ENCODE measurements at places on chromosomes 2 and 18. TPM values are rescaled to one million over a fixed set of nuclear protein-coding genes. Genes with fewer than 3 reads are reported as not detected.
A peak's percentile ranks its signal among the peaks of the same experiment; 100 is the strongest.

GRCh38 chr18:55003695-55004094, 44.4 kb upstream of the CCDC68 start:
- no peak for DNase-seq

- no peak for DNase-seq
Observed at GRCh38 chr18:41162191-41162590, 792.8 kb upstream of the PIK3C3 start.

- peak; percentile 46 for DNase-seq
Observed at GRCh38 chr2:224174990-224175389, 135.9 kb upstream of the SERPINE2 start.

DNA sequence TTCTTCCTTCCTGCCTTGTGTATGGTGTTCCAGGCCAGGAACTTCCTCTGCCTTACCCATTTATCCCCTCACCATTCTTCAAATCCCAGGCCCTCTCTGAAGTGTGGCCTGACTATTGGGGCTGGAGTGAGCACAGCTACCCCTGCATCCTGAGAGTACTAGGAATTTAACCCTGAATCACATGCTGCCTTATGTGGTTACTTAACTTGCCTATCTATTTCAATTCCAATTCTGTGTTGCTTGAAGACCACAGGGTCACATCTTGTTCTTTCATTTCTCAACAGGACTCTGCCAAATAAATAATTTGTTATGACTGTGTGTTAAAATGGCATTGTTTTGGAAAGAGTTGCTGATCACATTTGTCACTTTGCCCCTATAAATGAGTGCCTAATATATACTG, 108.6 kb downstream of the CERS6 start:
- DNase-seq: no peak

DNA sequence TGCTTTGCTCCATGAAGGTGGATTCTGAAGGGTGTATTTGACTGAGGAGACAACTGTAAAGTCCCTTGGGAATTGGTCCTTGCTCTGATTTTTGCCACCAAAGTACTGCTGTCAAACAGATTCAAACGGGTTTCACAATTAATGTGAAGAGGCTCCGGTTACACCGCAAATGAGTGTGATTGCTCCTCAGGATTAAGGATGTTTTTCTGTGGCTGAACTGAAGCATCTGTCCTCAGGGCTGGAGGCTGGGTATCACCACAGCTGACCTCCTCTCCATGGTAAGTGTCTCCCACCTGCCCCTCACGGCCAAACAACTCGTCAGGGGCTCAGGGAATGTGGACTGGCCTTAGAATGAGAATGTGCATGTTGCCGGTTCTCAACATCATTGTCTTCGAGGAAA, 130.4 kb upstream of the NDUFV2 start:
- DNase-seq: no peak

PARD3B gene
- 3.0 TPM for total RNA-seq

- no peak for DNase-seq
Observed at GRCh38 chr2:120489023-120489422, 143.1 kb downstream of the INHBB start.

DNA sequence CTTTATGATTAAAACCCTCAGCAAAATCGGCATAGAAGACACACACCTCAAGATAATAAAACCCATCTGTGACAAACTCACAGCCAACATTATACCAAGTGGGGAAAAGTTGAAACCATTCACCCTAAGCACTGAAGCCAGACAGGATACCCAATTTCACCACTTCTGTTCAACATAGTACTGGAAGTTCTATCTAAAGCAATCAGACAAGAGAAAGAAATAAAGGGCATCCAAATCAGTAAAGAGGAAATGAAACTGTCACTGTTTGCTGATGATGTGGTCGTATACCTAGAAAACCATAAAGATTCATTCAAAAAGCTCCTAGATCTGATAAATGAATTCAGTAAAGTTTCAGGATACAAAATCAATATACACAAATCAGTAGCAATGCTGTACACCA, 16.4 kb upstream of the RPRD1A start:
- no peak for DNase-seq

FABP1 gene
- 0.64 TPM for total RNA-seq
